NCI-H460 (cell line): ENCODE measurements at places on chromosomes 12 and 14. TPM values are rescaled to one million over a fixed set of nuclear protein-coding genes. Genes with fewer than 3 reads are reported as not detected.

- DNase-seq = no peak
These were observed 66.1 kb downstream of the CCDC88C start for GRCh38 chr14:91351512-91351862.

GRCh38 chr14:95507701-95508103 is 8.7 kb downstream of the SYNE3 start:
- DNase-seq = no peak

Gene EXD2
- total RNA-seq = 19.4 and 21.5 TPM in 2 replicates

Gene CARMIL3
- total RNA-seq = 1.1 and 1.7 TPM in 2 replicates

GRCh38 chr12:61523276-61523992 is 736.8 kb upstream of the USP15 start:
- no peak for DNase-seq

- no peak for DNase-seq
These were observed 375.0 kb downstream of the DPF3 start for GRCh38 chr14:72518809-72519377.

GRCh38 chr12:51884676-51885229 is 3.1 kb upstream of the ANKRD33 start:
- DNase-seq = no peak

GRCh38 chr12:65449400-65449799 is 170.9 kb downstream of the MSRB3 start:
- no peak for DNase-seq

DNA sequence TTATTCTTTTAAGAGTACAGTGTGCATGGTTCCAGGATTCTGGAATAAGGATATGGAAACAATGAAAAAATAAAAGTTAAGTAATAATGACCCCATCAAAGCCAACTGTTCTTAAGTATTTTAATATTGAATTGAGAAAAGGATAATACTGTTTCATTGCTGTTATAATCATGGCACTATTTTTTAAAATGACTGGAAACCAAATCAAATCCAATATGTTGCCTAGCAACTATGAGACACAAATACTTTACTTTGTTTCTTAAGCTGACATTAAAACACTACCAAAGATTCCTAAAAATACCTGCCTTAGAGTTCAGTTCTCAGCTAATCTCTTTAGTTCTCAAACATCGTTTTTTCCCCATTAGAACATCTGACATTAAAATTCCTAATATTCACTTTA is 66.4 kb upstream of the OTOGL start:
- DNase-seq = no peak

GRCh38 chr12:4311776-4312175 is 9.2 kb upstream of the TIGAR start:
- DNase-seq = no peak

GRCh38 chr12:12586879-12587675 is 24.4 kb upstream of the DUSP16 start:
- DNase-seq = no peak

- no peak for DNase-seq
These were observed 217.6 kb downstream of the EFCAB11 start for GRCh38 chr14:89736881-89737280.

- no peak for DNase-seq
These were observed 5.6 kb downstream of the REM2 start for GRCh38 chr14:22888662-22889061.

DNA sequence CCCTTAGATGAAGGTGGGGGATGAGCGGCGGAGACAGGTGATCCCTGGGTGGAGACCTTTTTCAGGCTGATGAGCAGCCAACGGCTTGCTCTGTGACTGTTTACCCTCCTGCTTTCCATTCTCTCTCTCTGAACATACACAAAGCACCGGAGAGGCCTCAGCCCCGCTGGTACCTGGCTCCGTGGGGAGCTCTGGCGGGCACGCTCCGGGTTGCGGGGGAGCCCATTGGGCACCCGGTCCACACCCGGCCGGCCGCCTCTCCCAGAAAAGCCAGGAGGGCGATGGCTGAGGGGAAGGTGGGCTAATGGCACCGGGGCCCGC is 545 bp downstream of the SMARCC2 start:
- no peak for DNase-seq

- DNase-seq = no peak
These were observed 7.3 kb upstream of the BATF start for GRCh38 chr14:75514673-75515628.

DNA sequence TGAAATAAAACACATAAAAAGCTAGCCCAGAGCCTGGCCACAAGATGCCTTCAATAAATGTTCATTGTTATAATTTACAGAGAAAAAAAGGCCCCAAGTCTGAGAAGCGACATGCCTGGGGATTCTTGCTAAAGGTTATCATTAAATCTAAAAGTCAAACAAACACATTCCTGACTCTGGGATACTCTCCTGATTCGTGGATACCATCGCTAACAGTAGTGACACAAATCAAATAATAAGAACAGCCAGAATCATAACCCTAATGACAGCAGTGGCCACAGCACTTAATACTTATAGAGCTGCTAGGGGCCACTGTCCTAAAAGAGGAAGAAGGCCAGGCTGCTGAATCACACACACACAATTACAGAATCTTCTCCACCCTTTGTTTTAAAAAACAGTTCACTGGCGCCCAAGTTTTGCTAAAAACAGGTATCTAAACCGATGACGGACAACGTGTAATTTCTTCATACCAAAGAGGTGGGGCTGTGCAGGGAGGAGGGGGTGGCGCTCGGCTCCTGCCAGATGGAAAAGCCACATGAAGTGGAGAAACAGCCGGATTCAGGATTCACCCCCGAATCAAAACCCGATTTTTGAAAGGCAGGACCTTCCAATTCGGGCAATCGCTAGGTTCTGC is 1.2 kb downstream of the CLIP1 start:
- DNase-seq = peak; percentile 23

DNA sequence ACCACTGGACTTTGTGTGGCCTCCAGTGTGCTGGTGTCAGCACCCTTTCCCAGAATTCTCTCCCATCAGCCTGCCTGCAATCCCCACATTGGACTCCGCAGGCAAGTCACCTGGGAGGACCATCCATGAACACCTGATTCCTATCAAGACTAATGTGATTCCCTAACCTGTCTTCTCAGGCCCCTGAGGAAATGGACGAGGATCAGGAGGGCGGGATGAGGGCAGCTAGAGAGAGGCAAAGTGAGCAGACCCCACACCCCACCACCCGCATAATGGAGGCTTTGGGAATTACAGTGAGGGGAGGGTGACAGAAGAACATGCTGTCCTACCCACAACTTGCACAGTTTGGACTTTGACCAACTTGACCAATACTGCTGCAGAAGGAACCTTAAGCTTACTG is 60.9 kb upstream of the RFX4 start:
- no peak for DNase-seq

DNA sequence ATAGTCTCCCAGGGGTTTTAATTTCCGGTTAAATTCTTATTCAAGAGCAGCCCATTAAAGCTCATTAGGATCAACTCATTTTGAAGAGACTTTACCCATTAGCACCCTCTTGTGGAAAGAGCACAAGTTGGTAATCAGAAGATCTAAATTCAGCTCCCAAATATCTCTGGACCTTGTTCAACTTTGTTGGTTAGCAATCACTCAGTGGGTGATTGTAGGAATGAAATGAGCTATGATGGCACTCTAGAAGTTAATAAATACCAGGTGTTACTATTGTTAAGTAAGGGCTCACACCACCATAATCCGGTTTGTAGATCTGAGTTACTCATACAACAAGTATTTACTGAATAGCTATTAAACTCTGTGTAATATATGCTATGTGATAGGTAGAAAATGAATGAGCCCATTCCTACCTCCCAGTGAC is 42.9 kb downstream of the TRIP11 start:
- peak; percentile 33 for DNase-seq

Gene P2RX2
- total RNA-seq = not detected in 2 replicates

DNA sequence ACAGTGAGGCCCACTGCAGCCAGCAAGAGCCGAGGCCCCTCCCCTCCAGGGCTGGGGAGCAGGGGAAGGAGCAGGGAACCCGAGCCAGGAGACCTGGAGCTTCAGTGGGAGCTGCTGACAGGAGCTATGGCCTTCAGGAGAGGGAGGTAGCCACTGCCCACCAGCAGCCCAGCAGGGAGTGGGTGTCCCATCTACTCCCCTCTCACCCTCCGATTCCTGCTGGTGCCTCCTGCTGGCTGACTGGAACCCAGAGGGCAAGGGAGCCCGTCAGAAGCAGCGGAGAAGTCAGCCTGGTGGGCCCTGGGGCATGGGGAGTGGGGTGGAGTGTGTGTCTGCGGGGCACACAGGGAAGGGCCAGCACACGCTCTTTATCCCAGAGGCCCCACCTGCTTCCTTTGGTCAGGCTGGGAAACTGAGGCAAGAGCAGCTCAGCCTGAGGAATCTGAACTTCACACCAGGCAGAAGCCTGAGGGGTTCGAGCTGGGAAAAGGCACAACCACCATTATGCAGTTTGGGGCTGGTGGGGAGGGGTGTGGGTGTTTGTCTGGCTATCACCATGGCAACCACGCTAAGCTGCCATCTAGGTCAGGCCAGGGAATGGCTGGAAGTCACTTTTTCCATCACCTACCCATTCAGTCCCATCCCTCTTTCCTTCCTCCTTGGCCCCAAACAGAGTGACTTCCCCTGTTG is 36.8 kb upstream of the PLEKHG6 start:
- no peak for DNase-seq

DNA sequence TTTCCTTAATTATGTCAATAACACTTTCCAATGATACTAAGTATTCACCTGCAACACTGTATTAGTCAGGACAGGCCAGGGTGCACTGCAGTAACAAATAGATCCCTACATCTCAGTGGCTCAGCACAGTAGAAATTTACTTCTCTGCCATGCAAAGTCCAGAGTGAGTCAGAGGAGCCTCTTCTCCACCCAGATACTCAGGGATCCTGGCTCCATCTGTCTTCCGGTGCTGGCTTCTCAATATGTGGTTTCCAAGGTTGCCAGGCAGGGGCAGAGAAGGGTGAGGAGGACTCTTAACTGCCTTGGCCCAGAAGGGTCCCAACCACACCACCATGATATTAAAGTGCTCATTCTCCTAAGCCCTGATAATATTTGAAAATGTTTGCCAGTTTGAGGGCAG is 47.8 kb downstream of the ADGRD1 start:
- no peak for DNase-seq

DNA sequence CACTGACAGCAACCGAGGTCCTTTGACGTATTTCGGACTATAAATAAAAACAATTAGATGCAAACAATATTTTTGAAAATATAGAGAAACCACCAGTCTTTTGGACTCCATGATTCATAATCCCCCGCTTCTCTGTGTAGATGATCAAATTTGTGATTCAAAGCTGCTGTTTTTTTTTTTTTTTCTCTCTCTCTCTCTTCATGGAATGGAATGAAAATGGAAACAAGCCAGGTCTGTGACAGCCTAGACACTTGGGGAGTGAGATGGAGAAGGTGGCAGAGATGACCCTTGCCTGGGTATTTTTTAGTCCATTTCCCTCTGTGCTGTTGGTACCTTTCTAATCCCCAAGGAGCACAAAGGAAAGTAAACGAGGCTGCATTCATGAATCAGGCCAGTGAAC is 248.5 kb downstream of the GLT1D1 start:
- no peak for DNase-seq

Gene SMOC1
- 69.2 and 70.6 TPM in 2 replicates for total RNA-seq

Gene DBX2
- total RNA-seq = not detected in 2 replicates

GRCh38 chr14:91067186-91067585 is 6.7 kb upstream of the RPS6KA5 start:
- no peak for DNase-seq

Gene NGB
- not detected in 2 replicates for total RNA-seq

- DNase-seq = no peak
These were observed 139.1 kb upstream of the C14orf180 start for GRCh38 chr14:104440297-104440956.

Gene LRRC43
- total RNA-seq = not detected in 2 replicates

GRCh38 chr12:64304571-64304970 is 82.5 kb upstream of the KICS2 start:
- DNase-seq = no peak

- no peak for DNase-seq
These were observed 52.3 kb upstream of the GPHB5 start for GRCh38 chr14:63371033-63371432.

DNA sequence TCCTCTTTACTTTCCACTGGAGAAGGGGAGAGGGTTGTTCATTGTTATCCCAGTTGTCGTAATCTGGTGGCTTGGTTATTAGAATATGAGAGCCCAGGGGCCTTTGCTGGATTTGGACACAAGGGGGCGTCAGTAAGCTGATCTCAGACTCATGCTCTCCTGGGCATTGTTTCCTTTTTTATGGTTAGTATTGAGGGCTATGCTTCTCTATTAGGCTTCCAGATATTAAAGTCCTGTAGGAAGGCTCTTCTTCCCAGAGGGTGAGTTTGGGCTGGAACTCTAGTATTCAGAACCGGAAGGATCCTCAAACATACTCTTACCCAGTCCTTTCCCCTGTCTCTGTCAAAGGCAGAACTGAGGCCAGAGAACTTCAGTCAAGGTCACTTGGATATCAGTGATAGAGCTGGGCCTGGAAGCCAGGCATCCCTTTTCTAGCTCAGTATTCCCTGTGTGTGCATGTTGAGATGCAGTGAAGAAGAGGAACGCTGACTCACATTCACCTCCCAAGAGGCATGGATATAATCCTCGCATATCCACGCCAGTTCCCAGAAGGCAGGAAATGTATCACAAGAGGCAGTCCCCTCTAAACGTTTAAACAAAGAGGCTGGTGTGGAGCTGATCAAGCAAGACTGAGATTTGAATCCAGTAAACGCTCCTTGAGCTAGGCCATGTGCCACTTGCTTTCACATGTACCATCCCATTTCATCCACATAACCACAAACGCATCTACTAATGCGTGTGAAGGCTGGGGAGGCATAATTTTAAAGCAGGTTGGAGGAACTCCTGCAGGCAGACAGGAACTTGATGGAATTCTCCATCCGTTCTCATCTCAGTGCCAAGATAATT is 41.6 kb downstream of the UBE3B start:
- DNase-seq = peak; percentile 59

GRCh38 chr12:2101359-2101758 is 48.6 kb downstream of the CACNA1C start:
- DNase-seq = no peak

DNA sequence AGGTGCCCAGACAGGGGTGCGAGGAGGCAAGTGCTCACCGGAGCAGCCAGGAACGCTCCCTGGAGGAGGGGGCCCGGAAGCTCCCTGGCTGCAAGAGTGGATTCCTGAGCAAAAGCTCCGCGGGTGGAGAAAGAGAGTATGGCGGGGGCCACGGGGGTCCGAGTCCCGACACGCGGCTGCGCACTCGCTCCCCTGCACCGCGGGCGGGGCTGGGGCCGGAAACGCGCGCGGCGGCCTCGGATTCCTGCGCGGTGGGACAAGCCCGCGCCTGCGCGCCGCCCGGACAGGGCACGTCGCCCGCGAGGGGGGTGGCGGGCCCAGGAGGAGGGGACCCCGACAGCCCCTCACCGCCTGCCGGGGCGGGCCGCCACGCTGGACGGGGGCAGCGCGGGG is 27.8 kb upstream of the GPR132 start:
- no peak for DNase-seq

GRCh38 chr14:73153272-73153671 is 17.0 kb downstream of the PSEN1 start:
- no peak for DNase-seq

- no peak for DNase-seq
These were observed 1.2 kb downstream of the RAB15 start for GRCh38 chr14:64970776-64971477.

DNA sequence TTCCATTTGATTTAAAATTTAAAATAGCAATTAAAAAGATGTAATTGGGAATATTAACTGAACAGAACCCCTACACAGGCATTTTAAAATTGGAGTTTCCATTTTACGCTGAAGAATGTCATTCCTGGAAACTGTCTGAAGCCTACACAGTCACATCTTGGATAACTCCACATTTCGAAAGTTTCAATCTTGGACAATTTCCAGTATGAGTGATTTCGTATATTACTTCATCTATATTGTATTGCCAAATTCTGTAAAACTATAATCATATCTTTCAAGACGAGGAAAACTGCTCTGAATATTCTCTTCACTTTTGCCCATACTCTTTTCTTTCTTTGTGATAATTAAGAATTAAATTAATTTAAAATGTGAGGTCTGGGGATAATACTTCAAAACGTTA is 194.2 kb upstream of the ABCD2 start:
- no peak for DNase-seq
